ENCODE measurements at places on chromosomes 5 and 9. TPM values are rescaled to one million over a fixed set of nuclear protein-coding genes. Genes with fewer than 3 reads are reported as not detected.

GRCh38 chr5:176722757-176723156, 75.5 kb downstream of the TSPAN17 start:
- no peak overlapping the region for H3K4me3 ChIP-seq
- H3K27me3 ChIP-seq: no peaks in the 10 kb centered on the region
- DNase-seq: no peak

DNA sequence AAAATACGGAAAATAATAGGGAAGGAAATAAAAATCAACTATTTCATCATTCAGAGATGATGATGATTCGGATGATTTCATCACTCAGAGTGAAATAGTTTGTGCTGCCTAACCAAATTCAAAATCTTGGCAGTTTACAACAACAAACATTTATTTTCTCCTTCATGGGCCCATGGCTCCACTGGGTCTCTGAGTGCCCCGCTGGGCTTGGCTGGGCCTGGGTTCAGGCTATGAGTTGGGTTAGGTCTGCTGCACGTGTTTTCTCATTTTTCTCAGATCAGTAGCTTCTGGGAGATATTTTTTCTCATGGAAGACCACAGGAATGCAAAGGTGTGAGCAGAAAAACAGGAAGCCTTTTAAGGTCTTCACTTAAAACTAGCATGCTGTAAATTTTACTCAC, 24.0 kb upstream of the F2RL1 start:
- no peaks in the 10 kb centered on the region for H3K27me3 ChIP-seq
- no peaks in the 10 kb centered on the region for H3K4me1 ChIP-seq
- H3K4me3 ChIP-seq: no peak overlapping the region

- no peak overlapping the region for H3K4me3 ChIP-seq
- no peaks in the 10 kb centered on the region for H3K4me1 ChIP-seq
- peak overlapping the region; percentile 16 for H3K27ac ChIP-seq
Observed at GRCh38 chr9:125525921-125526631, 180.9 kb downstream of the MAPKAP1 start.

DNA sequence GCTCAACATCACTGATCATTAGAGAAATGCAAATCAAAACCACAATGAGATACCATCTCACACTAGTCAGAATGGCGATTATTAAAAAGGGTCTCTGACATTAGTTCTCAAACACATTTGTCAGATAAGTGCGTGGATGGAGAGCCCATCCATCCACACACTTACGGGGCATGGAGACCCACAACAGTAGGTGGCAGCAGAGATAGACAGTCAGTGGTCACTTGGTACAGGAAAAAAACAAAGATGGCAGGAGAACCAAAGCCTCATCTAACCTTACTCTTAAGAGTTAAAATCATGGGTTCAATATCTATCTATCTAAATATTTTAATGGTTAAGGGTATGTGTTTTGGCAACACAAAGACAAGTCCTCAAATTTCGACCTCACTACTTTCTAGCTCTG, 1378.7 kb upstream of the C9orf72 start:
- no peak overlapping the region for H3K27ac ChIP-seq
- H3K36me3 ChIP-seq: no peaks in the 10 kb centered on the region
- DNase-seq: no peak
- no peaks in the 10 kb centered on the region for H3K27me3 ChIP-seq
- no peak overlapping the region for H3K4me3 ChIP-seq

DNA sequence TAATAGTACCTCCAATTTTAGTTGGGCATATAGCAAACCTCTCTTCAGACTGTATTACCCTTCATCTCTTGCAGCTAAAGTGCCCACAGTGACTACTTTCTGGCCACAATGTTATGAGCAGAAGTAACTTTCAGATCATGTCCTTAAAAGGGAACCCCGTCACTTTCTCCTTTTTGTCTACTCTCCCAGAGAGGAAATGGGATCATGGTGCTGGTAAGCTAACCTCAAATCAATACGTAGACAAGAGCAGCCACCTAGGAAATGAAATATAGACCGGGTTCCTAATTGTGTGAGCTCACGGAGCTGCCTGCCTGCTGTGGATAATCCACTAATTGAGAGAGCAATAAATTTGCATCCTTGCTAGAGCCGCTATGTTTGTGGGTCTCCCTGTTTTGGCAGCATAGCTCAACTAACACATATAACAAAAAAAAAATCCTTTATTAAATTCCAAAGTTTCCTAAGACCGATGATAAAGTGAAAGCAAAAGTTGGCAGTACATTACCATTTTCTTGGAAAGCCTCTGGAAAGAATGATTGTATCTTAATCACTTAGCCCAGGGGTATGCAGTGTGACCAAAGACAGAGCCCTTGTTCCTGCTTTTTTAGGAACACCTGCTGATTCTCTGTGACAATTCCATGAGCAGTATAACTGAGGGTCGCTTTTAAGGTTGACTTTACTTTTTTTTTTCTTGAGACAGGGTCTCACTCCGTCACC, 5.6 kb upstream of the IL7R start:
- DNase-seq: no peak
- no peaks in the 10 kb centered on the region for H3K4me1 ChIP-seq
- H3K27me3 ChIP-seq: no peaks in the 10 kb centered on the region
- no peak overlapping the region for H3K27ac ChIP-seq
- H3K4me3 ChIP-seq: no peak overlapping the region
- no peaks in the 10 kb centered on the region for H3K36me3 ChIP-seq

DNA sequence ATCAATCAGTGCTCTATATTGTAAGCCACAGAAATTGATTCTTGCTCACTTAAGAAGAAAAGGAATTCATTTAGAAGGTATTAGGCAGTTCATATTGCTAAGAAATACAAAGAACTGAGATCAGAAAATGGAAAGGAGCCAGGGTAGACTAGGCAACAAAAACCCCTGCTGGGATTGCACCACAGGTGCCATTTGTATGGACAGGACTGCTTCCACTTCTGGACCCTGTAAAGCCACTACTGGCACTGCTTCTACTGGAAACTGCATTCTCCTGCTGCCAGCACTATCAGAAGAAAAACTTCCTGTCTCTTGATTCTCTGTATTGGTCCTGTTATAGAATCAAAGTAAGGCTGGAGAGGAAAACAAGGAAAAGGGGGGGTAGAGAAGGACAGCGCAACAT, 45.9 kb downstream of the CERT1 start:
- no peak for DNase-seq
- H3K4me1 ChIP-seq: peaks cover 6% of the 10 kb centered on the region
- H3K36me3 ChIP-seq: no peaks in the 10 kb centered on the region
- H3K4me3 ChIP-seq: no peak overlapping the region

GRCh38 chr5:6202149-6202967, 176.0 kb downstream of the MED10 start:
- H3K27ac ChIP-seq: no peak overlapping the region
- no peak for DNase-seq
- H3K4me1 ChIP-seq: no peaks in the 10 kb centered on the region

DNA sequence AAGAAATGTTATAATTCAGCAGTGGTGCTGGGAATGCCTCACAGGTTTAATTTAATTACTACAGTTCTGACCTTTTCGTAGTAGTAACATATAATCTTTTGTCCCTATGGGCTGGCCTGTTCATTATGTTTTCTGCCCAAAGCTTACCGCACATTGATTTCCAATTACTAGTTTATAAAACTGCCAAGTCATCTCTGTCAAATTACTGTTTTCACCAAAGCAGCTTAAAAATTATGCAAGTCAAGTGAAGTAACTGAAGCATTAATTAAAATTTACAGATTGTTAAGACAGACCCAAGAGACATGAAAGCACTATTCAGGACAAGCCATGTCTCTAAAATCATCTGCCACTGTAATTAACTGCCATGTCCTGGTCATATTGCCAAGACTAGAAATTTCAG, 93.9 kb upstream of the FTMT start:
- no peaks in the 10 kb centered on the region for H3K4me1 ChIP-seq
- H3K4me3 ChIP-seq: no peak overlapping the region
- H3K27ac ChIP-seq: no peak overlapping the region

- H3K4me1 ChIP-seq: no peaks in the 10 kb centered on the region
- no peak for DNase-seq
- no peak overlapping the region for H3K27ac ChIP-seq
- peaks cover 3% of the 10 kb centered on the region for H3K27me3 ChIP-seq
- no peaks in the 10 kb centered on the region for H3K36me3 ChIP-seq
Observed at GRCh38 chr9:134500931-134501760, 140.5 kb upstream of the COL5A1 start.

GRCh38 chr5:42498000-42498399, 74.8 kb downstream of the GHR start:
- H3K27me3 ChIP-seq: no peaks in the 10 kb centered on the region
- no peak overlapping the region for H3K27ac ChIP-seq
- no peaks in the 10 kb centered on the region for H3K36me3 ChIP-seq
- no peaks in the 10 kb centered on the region for H3K4me1 ChIP-seq
- DNase-seq: no peak
- no peak overlapping the region for H3K4me3 ChIP-seq

GRCh38 chr9:85704744-85705143, 37.0 kb downstream of the AGTPBP1 start:
- H3K4me3 ChIP-seq: no peak overlapping the region
- H3K27me3 ChIP-seq: no peaks in the 10 kb centered on the region
- H3K27ac ChIP-seq: no peak overlapping the region
- no peaks in the 10 kb centered on the region for H3K4me1 ChIP-seq
- H3K36me3 ChIP-seq: no peaks in the 10 kb centered on the region
- DNase-seq: no peak

- no peak for DNase-seq
- H3K4me1 ChIP-seq: no peaks in the 10 kb centered on the region
- no peak overlapping the region for H3K27ac ChIP-seq
- no peak overlapping the region for H3K4me3 ChIP-seq
Observed at GRCh38 chr5:158543539-158544387, 556.0 kb downstream of the EBF1 start.

- no peak for DNase-seq
- no peaks in the 10 kb centered on the region for H3K27me3 ChIP-seq
Observed at GRCh38 chr5:51829691-51830090, 446.4 kb downstream of the ISL1 start.

DNA sequence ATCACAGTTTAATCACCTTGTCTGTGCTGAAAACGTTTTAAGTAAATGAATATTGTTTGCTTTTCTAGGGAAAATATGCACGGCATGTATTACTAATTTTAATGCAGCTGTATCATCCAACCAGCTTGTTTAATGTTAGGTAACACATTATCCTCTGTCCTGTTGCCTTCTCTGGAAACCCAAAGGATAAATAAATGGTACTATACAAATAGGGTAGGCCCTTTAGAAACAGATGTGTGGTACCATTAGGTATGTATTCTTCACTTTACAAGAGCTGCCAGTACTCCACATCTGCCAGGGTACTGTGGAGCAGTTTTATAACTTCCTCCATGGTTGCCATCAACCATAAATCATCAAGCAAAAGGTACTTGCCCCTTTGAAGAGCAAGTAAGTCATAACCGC, 42.9 kb downstream of the FAF2 start:
- H3K27ac ChIP-seq: no peak overlapping the region
- no peak for DNase-seq
- no peaks in the 10 kb centered on the region for H3K27me3 ChIP-seq
- no peaks in the 10 kb centered on the region for H3K36me3 ChIP-seq

FBP2 gene
- not detected for total RNA-seq

SPARC gene
- 258 TPM for total RNA-seq

QRFP gene
- not detected for total RNA-seq

NUTM2G gene
- total RNA-seq: not detected

PHPT1 gene
- total RNA-seq: 176 TPM

Measured in colonic mucosa (tissue), 4 donors.